ENCODE measurements at places on chromosomes 11 and 22.

- no peak for DNase-seq
Measured at GRCh38 chr22:42283278-42284201, 13.1 kb upstream of the TCF20 start.

DNA sequence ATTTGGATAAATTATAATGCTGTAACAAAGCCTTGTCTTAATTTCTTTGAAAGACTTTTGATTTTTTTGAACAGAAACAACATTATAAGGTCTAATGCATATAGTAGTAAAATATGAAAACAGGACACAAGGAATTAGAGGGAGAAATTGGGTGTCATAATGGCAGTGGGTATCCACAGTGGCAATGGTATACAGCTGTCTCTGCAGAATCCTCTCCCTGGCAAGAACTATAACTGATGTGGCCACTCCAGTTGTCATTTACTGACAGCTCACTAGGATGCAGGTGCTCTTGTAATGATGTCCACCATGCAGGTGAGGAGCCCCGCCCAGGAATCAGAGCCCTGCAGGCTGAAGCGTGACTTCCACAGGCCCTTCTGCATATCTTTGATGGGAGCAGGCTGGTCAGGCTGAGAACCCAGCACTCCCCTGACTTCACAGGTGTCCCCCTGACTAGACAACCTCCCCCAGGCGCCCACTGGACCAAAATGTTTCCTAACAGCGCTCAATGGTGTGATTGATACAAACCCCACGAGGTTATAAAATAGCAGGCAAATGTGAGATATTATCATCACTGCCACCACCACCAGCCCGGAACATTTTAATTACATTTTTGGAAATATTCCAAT, 32.8 kb upstream of the SERPIND1 start:
- DNase-seq: no peak

DNA sequence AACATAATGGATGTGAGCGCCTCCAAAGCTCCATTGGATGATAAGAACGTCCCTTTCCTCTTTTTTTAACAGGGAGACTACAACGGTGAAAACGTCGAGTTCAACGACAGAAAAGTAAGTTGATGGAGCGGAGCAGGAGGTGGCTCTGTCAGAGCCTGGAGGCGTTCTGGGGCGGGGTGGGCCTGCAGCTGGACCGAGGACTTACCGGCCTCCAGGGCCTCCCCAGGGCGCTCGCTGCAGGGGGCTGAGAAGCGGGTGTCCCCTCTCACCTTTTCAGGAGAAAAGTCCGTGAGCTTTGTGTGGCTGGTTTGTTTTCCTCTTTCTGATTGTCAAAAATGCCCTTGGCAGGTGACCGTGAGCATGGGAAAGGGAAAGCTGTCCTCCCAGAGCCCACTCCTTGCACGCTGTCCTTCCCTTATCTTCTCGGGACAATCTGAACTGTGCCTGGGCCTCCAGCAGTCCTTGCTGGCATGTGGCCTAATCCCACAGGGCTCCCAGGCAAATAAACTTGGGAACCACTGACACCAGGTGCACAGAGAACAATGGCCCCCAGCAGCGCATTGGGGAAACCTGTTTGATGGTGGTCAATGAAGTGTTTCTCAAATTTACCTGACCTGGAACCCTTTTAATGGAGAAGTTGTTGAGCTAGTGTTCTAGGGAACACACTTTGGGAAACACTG, 38.4 kb downstream of the ANO1 start:
- no peak for DNase-seq

DNA sequence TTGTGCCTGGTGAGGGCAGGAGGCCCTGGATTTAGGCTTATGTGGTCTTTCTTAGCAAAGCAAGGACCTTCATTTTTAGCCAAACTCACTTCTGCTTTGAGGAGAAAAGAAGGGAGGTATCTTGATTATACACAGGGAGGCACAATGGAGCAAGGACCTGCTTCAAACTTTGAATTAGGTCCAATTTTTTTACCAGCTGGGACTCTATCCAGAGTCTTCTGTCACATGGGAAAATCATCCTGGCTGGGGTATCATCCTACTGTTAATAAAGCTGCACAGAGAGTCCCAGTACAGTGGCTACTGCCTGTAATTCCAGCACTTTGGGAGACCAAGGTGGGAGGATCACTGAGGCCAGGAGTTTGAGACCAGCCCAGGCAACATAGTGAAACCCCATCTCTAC, 87.8 kb downstream of the CWC15 start:
- no peak for DNase-seq

DNA sequence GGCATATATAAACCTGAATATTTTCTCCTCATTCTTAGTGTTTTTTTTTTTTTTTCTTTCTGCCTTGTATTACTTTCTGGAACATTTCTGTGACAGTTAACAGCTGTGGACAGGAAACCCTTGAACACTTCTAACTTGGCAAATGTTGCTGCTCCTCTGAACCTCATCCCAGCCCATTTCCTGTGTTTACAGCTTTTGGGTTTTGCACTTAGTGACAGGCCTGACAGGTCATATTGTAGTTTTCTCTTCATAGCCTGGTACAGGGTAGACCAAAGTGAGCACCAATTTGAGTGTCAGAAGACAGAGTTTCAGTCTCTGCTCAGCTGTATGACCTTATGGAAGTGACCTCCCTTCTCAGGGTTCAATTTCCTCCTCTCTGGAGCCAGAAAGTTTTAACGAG, 91.6 kb downstream of the STIM1 start:
- DNase-seq: peak; percentile 54

DNA sequence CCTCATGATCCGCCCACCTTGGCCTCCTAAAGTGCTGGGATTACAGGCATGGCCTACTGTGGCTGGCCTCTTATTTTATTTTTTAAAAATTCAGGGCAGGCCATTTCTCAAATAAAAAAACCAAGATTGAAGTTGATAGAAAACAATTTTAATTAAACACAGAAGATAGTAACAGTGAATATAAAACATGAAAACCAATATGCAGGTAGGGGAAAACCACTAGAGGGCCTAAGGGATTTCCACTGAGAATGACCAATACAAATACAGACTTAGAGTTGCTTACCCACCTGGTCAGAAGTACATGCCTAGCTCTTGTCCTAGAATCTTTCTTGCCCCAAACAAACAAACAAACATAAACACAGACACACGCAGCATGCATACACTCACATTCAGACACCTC, 1.7 kb upstream of the RTCB start:
- no peak for DNase-seq

GRCh38 chr11:70483077-70483861, 84.9 kb downstream of the CTTN start:
- DNase-seq: peak; percentile 51

- no peak for DNase-seq
Measured at GRCh38 chr11:66011239-66011784, 496 bp upstream of the CST6 start.

DNA sequence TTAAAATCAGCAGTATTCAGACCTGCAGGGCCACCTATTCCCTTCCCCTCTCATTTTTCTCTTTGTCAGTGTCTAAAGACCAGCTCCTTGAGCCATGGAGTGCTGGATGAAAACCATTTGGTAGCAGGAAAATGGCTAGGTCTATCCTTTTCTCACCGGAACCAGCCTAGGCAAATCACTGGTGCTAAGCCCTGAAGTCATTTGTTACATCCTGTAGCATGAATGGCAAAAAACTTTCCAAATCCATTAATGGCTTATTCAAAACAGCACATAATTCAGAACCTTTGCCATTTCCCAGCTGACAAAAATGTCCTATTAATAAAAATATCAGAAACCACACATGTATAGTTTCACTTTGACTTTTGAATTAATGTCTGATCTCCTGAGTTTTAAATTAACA, 209.5 kb upstream of the E2F8 start:
- DNase-seq: no peak

DNA sequence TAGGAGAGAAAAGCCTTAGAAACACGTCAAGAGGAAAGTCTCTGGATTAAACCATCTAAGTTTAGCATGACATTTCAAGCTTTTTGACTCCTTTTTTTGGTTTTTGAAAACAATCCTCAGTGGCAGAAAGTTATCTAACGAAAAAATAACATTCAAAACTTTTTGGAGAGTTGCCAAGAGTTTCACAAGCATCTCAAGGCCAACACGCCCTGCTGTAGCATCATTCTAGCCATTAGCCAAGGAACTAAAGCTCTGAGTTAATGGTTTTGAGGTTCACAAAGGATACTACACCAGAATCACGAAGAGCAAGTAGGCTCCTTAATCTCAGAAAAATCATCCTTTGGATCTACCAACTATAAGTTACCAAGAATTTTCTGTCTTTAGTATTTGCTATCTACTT, 94.8 kb downstream of the PICALM start:
- DNase-seq: no peak

- no peak for DNase-seq
Measured at GRCh38 chr11:87535513-87535912, 497.8 kb downstream of the TMEM135 start.

DNA sequence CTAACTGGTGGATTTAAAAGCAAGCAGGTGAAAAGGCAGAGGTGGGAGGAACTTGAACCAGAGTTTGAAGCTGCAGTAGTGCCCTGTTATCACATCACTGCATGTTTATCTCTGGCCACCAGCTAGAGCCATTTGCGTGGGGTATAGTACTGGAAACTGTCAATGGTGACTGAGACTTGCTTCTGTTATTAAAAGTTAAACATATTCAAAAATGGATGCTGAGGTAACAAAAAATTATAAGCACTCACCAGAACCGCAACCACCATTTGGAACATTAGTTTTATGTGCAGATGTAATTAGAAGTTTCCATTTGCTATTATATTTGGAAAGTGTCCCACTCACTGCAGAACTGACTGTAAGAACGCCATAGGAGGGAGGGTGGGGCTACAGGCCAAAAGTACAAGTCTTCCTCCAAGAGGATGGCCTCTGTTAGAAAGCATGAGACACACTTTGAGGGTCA, 1.2 kb upstream of the CD59 start:
- DNase-seq: no peak

DNA sequence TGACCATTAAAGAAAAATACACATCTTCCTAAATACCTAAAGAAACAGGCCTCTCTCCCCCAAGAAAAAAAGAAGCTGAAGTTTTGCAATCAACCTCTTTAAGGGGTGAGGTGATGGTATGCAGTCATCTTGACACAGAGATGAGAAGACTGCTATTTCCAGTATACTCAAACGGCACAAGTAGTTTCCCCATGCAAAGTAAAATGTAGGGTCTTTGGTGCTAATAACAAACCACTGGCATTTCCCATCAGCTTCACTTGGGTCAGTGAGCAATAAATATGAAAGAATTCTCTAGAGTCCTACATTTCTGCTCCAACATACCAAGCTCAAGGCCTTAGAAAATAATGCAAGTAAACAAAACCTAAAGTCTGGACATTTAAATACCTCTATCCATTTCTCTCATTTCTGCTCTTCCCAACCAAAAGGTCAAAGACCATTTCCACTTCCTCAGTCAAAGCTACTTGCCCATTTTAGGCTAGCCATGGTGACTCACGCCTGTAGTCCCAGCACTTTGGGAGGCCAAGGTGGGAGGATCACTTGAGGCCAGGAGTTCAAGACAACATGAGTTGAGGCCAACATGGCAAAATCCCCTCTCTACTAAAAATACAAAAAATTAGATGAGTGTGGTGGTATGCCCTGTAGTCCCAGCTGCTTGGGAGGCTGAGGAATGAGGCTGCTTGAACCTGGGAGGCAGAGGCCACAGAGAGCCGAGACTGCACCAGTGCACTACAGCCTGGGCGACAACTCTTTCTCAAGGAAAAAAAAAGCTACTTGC, 39.5 kb upstream of the CHRNA10 start:
- DNase-seq: no peak

GRCh38 chr11:123386796-123387510, 43.1 kb upstream of the GRAMD1B start:
- DNase-seq: no peak

DNA sequence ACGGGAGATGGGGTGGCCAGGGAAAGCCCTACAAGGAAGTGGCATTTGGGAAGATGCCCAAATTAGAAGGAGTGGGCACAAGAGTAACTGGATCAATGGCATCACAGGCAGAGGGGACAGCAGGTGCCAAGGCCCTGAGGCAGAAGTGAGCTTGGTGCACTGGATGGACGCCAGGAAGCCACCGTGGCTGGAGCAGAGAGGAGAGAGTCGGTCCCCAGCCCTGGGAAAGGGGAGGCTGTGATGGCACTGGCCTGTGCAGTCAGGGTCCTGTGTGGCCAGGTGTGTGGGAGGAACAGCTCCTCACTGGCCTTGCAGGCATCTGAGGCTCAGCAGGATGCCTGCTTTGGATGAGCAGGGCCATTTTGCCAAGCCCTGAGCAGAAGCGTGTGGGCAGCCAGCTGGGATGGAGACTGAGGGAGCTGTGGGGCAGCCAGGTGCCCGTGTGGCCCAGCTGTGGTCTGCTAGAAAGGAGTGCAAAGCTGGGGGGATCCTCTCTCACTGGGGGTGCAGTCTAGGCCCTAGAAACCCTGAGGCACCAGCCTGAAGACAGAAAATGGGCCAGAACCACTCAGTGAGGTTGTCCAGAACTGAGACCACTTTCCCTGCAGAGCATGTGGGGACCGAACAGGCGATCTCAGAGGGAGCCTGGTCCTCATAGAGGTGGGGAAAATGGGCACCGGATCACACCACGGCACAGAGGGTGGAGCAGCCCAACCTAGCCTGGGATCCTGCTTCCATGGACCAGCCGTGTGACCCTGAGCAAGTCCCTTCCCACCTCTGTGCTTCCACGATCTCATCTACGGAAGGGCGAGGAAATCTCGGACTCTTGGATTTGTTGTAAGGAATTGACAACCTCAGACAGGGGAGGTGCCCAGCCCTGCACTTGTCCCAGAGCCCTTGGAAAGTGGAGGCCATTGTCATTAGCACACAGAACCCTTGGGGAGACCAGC, 78.6 kb upstream of the RTL6 start:
- no peak for DNase-seq

GRCh38 chr22:17346578-17346977, 22.7 kb upstream of the CECR2 start:
- no peak for DNase-seq

GRCh38 chr11:44886790-44887140, 63.9 kb downstream of the TP53I11 start:
- DNase-seq: no peak

DNA sequence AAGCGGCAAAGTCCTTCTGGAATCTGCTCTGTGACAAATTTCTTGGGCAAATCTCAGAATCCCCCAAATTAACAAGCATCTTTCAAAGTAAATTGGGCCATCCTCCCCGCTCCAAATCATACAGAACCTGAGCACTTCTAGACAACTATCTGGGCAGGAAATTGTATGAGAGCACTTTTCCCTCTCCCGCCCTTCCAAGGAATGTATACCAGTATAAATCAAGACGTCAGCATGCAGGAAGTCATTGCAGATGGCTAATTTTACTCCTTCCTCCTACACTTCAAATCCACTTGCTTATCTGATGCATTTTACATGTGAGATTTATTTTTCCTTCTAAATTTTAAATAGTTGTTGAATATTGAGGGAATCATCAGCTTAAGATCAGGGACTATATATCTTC, 52.1 kb downstream of the NTM start:
- DNase-seq: no peak

GRCh38 chr11:6745465-6746015, 26.2 kb downstream of the OR2AG2 start:
- peak; percentile 31 for DNase-seq

DNA sequence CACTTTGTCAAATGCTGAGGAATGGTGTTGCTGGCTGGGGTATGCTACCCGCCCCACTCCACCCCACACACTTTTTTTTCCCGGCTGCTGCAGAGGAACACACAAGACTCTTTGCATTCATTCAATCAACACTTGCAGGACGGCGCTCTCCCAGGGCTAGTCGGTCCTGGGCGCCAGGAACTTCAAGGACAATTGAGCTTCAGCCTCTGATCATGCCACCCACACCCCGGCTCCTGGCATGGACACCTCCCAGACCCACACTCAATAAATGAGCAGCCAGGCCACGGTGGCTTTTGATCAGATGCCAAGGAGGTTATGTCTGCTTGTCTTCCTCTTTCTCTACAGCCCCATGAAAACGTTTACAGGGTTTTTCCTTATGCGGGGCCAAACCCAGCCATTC, 19.8 kb downstream of the TPST2 start:
- DNase-seq: no peak

- no peak for DNase-seq
Measured at GRCh38 chr11:2481253-2481652, 36.4 kb downstream of the KCNQ1 start.

Data from GM06990 (cell line).